ENCODE measurements at places on chromosomes 4 and X.

DNA sequence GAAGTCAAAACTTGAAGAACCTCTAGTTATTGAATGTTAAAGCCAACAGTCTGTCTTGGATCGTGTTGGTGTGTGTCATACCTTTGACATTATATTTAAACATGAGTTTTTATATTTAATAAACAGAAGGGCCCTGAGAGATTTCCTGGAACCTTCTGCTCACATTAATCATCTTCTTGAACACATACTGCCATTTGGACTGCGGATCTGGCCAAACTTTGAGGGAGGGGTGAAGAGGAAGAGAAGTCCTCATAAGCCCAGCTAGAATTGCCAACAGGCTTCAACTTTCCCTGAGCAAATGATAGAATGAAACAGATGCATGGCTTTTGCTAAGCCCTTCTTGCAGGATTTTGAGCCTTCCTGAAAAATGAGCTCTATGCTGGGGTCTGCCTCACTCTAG lies 27.4 kb downstream of the CCKAR start:
- no peak for DNase-seq

GRCh38 chr4:20641976-20642375 lies 58.3 kb upstream of the PACRGL start:
- DNase-seq, result no peak

DNA sequence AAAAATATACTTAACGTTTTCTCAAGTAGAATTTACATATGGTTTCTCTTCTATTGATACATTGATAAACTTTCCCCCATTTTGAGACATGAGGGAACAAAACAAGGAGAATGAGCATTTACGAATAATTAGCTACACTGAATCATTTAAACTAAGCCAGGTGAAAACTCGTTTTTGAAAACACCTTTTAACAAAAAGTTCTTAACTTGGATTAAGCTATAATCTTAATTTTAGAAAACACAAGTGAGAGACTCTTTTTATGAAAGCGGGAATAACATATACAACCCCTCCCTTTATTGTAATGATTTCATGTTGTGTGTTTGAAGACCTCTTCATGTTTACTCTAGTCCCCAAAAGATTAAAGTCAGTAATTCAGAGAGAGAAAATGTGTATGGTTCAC lies 20.1 kb downstream of the PDLIM3 start:
- no peak for DNase-seq

- no peak for DNase-seq
These were observed 635.0 kb upstream of the NR3C2 start for GRCh38 chr4:149077181-149077580.

GRCh38 chr4:100421361-100421978 lies 96.4 kb downstream of the EMCN start:
- no peak for DNase-seq

GRCh38 chrX:13511241-13511943 lies 58.0 kb upstream of the EGFL6 start:
- no peak for DNase-seq

DNA sequence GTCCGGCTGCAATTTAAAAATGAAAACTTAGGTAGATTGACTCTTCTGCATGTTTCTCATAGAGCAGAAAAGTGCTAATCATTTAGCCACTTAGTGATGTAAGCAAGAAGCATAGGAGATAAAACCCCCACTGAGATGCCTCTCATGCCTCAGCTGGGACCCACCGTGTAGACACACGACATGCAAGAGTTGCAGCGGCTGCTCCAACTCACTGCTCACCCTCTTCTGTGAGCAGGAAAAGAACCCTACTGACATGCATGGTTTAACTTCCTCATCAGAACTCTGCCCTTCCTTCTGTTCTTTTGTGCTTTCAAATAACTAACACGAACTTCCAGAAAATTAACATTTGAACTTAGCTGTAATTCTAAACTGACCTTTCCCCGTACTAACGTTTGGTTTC lies 41.0 kb downstream of the MAP7D3 start:
- no peak for DNase-seq

DNA sequence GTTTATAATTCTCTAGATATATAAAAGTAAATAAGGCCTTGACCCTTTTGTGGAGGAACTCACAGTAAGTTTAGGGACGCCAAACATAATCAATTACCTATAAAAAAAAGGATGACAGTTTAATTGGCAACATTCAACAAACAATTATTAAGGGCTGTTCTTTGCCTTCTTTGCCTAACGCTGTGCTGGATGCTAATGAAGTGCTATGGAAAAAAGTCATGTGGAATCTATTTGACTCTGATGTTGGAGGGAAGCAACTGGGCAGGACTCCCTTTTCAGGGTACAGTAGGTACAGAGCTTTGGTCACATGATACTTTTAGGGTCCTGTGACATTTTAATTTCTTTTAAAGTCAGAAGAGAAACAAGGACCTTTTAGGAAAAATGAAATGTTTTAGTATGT lies 91.1 kb downstream of the PCDH7 start:
- DNase-seq, result no peak

- no peak for DNase-seq
These were observed 241.9 kb downstream of the SLC39A8 start for GRCh38 chr4:102103368-102103767.

GRCh38 chr4:60544981-60545380 lies 655.1 kb upstream of the ADGRL3 start:
- no peak for DNase-seq

GRCh38 chrX:102846544-102847236 lies 90.4 kb upstream of the RAB40AL start:
- no peak for DNase-seq

DNA sequence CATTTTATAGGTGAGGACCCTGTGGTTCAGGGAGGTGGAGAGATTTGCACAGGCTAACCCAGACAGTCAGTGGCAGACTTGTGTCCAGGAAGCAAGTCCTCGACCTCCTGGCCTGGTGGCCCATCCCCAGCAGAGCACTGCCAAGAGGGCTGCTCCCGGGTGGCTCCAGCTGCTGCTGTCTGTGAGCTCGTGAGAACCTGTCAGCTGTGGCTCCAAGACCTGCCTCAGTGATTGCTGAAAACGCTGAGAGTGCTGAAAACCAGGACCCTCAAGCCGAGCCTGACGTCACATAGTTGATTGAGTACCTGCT lies 74.2 kb downstream of the RTL9 start:
- DNase-seq, result no peak

GRCh38 chrX:147910607-147911006 lies 1.1 kb upstream of the FMR1 start:
- no peak for DNase-seq

DNA sequence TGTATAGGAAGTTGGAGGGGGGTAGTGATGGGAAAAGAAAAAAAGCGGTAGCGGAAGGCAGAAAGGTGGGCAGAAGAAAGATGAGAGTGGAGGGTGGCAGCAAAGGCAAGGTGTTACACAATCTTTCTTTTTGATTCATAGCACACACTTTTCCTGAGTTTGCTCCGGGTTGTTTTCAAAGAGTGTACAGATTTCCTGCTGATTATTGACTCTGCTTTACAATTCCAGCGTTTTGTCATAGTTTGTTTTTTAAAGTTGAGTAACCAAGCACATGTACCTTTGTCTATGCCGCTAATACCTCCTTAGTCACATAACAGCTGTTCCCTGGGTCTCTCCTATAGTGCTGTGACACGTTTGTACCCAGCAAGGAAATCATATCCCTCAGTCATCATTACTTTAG lies 50.3 kb downstream of the AGA start:
- DNase-seq, result no peak

GRCh38 chr4:11038926-11039325 lies 354.4 kb upstream of the CLNK start:
- no peak for DNase-seq

DNA sequence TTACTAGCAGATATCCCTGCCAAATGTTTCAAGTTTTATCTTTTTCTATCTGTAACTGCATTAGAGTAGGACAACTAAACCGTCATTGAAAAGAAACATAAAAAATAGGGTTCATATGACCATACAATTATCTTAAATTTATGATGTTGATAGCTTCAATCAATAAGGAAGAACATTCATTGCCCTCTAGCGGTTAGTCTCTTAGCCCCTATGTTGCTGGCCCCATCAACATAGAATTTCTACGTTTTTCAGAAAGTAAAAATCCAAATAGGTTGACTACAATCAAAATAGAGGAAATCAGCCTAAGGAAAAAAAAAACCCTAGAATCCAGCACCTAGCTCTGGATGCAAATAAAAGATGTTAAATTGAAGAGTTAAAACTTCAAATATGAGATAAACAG lies 225.1 kb upstream of the ITM2A start:
- no peak for DNase-seq

DNA sequence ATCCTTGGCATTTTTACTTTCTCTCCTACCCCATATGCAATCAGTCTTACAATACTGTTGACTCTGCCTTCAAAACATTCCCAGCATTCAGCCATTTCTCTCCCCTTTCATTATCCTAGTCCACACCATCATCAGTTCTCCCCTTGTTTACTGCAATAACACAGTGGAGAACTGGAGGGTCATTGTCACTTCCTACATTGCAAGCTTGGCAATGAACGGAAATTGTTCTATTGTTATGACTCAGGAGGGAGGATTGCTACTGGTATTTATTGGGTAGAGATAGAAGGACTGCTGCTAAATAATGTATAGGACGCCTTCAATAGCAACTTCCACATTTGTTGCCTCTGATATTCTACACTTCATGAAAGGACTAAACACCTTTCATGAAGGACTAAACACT lies 231.8 kb downstream of the BANK1 start:
- no peak for DNase-seq

- no peak for DNase-seq
These were observed 795 bp upstream of the BRWD3 start for GRCh38 chrX:80810365-80810978.

DNA sequence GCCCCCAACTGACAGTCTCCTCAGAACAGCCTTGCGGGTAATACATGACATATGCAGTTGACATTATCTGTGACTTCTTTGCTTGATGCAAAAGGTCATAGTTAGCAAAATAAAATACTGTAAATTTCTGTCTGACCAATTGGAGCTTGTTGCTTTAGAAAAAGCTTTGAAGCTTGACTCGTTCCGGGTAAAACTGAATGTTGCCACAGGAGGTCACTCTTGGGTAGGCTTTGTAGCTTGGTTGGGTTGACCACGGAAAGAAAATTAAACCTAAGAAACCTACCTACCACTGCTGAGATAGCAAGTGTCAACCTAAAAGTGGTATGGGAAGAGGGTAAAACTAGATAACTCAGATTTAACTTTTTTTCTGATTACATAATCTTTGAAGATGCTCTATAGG lies 23.2 kb downstream of the PRPS2 start:
- peak; percentile 27 for DNase-seq

GRCh38 chr4:28179126-28179525 lies 1318.5 kb downstream of the STIM2 start:
- no peak for DNase-seq

- no peak for DNase-seq
These were observed 221.3 kb upstream of the BMP3 start for GRCh38 chr4:80809039-80809729.

- no peak for DNase-seq
These were observed 2.7 kb upstream of the TSPAN7 start for GRCh38 chrX:38558686-38559085.

DNA sequence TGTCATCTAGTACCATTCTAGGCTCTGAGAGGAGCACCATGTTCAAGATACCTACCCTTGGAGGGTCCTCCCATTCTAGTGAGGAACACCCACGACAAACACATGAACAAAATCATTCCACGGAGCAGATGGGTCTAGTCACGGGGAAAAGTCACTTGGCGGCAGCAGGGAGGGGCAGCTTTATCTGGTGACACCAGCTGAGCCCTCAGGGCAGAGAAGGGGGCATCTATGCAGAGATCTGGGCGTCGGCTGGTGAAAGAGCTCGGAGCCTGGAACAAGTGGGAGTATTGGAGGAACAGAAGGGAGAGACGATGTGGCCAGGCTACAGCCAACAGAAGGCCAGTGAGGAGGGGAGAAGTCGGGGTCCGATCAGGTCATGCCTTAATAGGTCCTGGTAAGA lies 11.9 kb upstream of the PDHA1 start:
- DNase-seq, result no peak

- no peak for DNase-seq
These were observed 224.0 kb upstream of the TENM3 start for GRCh38 chr4:182019148-182019652.

GRCh38 chr4:42600578-42600977 lies 56.3 kb downstream of the ATP8A1 start:
- no peak for DNase-seq

- no peak for DNase-seq
These were observed 114.1 kb downstream of the TLL1 start for GRCh38 chr4:165986956-165987698.

DNA sequence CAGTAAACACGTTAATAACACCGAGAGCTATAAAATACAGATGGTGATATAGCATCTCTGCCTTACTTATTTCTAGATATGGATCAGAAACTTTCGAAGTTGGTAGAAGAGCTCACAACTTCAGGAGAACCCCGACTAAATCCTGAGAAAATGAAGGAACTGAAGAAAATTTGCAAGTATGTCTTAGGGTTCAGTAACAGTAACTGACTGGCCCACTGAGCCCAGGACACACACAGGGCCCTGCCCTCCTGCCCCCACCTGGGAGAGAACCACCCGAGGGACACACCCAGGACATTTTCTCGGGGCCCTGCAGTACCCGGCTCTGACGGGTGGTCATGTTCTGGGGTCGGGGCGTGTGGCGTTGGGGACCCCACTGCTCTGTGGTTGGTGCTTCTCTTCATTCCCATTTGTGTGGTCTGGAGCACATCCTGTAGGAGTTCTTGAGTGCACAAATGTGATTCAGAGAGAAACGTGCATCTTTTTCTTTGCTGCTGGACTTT lies 1.1 kb downstream of the UVSSA start:
- DNase-seq, result no peak

DNA sequence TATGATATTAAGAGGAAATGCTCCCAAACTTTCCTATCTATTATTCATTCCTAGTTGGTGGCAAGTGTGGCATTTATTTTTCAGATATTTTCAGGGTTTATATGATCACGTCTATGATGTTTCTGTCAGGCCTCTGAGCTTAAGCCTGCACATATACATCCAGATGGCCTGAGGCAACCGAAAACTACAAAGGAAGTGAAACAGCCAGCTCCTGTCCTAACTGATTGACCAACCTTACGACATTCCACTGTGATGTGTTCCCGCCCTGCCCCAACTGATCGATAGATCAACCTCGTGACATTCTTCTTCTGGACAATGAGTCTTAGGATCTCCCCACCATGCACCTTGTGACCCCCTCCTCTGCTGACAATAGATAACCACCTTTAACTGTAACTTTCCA lies 67.6 kb upstream of the CTSO start:
- DNase-seq, result no peak

GRCh38 chrX:139905743-139906142 lies 27.1 kb downstream of the ATP11C start:
- DNase-seq, result no peak

GRCh38 chr4:180057891-180058671 lies 2185.1 kb upstream of the TENM3 start:
- DNase-seq, result peak; percentile 5

- no peak for DNase-seq
These were observed 6.1 kb downstream of the SLC7A11 start for GRCh38 chr4:138236037-138236436.

- no peak for DNase-seq
These were observed 25.5 kb upstream of the FAM120C start for GRCh38 chrX:54208531-54208930.

DNA sequence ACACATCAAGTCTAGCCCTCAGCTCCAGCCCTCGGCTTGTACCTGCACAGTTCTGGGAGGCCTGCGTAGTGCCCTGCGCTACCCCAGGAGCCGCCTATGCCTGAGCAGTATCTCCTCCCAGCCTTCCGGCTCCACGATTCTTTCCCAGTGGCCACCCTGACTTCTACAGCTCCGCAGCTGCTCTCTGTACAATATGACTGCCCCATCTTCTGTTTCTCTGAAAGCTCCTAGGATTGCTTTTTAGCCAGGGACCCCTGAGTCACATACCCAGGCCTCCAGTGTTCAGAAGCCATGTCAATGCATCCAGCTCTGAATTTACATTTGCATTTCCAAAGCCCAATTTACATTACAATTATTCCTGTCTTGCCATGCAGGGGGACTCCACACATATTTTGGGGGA lies 135.5 kb downstream of the PJA1 start:
- no peak for DNase-seq
